ENCODE measurements at places on chromosomes 5 and 9.

GRCh38 chr9:109448223-109448622 lies 49.9 kb downstream of the PTPN3 start:
- DNase-seq = peak; percentile 9

GRCh38 chr5:121285801-121286521 lies 565.7 kb upstream of the FTMT start:
- DNase-seq = no peak

- DNase-seq = no peak
Measured at GRCh38 chr5:54848581-54848980, 136.8 kb downstream of the ESM1 start.

DNA sequence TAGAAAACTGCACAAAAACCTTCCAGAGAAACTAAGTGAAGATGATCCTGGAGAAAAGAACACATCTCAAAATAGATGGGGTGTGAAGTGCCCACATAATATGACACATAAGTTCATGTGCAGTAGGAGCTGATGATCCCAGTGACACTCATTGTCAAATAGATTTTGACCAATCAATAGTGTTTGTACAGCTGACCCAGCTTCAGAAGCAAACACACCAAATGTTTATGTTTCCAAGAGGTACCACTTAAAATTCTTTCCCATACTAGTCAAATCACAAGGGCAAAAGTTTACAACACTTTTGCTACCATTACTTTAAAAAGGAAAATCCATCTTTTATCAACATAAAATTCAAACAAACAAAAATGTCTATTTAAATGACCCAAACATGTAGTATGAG lies 175.0 kb downstream of the MLLT3 start:
- no peak for DNase-seq

GRCh38 chr9:114184866-114185265 lies 29.5 kb downstream of the COL27A1 start:
- no peak for DNase-seq

DNA sequence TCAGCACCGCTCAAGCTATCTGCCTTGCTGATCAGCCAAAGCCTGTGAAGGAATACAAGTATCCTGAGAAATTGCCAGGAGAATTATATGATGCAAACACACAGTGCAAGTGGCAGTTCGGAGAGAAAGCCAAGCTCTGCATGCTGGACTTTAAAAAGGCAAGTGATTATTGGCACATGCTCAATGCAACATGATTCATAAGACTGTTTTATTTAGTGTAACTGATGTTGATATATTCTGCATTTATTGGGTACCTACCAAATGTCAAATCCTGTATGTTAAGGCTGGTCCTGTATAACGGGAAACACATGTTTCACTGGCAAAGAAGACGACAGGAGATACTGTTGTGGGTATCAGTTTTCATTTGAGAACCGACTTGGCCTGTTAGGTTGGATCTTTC lies 69.0 kb downstream of the ADAMTS16 start:
- DNase-seq = peak; percentile 41

- no peak for DNase-seq
Measured at GRCh38 chr9:1869843-1870242, 145.3 kb upstream of the SMARCA2 start.

- DNase-seq = no peak
Measured at GRCh38 chr9:105661011-105661410, 1.2 kb upstream of the TAL2 start.

- no peak for DNase-seq
Measured at GRCh38 chr9:69674112-69674685, 2.0 kb upstream of the APBA1 start.

GRCh38 chr5:123605822-123606221 lies 93.8 kb downstream of the CSNK1G3 start:
- no peak for DNase-seq

GRCh38 chr5:124948062-124948753 lies 201.8 kb upstream of the ZNF608 start:
- no peak for DNase-seq

DNA sequence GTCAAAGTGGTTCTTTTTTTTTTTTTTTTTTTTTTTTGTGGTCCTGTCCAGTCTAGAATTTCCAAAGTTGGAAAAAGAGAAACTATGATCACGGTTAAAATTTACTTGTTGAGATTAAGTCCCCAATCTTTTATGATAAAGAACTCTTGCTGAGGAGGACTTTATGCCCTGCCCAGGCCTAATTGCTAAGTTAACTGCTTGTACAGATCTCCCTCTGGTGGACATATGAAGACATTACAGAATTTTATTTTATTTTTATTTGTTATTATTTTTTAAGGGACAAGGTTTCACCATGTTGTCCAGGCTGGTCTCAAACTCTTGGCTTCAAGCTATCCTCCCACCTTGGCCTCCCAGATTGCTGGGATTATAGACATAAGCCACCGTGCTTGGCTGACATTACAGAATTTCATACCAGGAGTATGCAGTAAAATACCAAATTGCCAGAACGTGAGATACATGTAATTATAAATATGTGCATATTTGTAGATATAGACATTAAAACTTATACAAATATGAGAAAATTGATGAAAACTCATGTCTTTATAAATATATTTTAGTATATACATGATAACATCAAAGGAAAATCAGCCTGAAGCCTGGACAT lies 91.2 kb downstream of the RFK start:
- peak; percentile 56 for DNase-seq

DNA sequence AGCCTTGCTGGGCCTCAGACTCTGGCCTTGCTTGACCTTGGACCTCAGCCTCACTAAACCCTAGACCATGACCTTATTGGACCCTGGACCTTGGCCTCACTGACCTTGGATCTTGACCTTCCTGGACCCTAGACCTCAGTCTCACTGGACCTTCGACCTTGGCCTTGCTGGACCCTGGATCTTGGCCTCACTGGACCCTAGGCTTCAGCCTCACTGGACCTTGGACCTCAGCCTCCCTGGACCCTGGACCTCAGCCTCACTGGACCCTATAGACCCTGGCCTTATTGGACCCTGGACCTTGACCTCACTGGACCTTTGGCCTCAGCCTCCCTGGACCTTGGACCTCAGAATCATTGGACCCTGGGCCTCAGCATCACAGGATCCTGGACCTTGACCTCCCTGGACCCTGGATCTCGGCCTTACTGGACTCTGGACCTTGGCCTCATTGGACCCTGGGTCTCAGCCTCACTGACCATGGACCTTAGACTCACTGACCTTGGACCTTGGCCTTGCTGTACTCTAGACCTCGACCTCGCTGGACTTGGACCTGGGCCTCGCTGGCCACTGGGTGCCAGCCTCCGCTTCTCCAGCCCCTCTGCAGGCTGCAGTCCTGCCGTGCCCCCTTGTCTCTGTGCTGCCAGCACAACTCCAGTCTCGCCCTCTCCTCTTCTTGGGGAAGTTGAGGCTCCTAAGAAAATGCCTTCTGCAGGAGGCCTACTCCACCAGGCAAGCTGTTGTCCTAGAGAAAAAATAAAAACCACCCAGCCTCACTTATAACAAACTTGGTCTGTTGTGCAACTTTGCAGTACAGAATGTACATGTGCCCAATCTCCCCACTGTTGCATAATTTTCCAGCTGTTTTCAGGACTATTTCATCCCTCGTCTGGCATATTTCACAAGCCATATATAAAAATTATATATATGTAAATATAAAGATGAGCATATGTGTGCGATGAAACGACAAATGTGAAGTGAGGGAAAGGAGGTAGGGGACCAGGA lies 11.0 kb upstream of the ADAMTS2 start:
- DNase-seq = peak; percentile 91
